Fibroblast of lung (primary cell): ENCODE measurements at places on chromosomes 7 and 10.
A peak's percentile ranks its signal among the peaks of the same experiment; 100 is the strongest.

GRCh38 chr7:157612664-157613561 lies 276.1 kb downstream of the DNAJB6 start:
- no peak for DNase-seq

GRCh38 chr10:101018600-101019439 lies 12.1 kb downstream of the PDZD7 start:
- peak; percentile 75 for DNase-seq

GRCh38 chr10:58971796-58972491 lies 204.5 kb upstream of the PHYHIPL start:
- DNase-seq: no peak

GRCh38 chr7:115289971-115290370 lies 368.1 kb downstream of the MDFIC start:
- DNase-seq: peak; percentile 66

DNA sequence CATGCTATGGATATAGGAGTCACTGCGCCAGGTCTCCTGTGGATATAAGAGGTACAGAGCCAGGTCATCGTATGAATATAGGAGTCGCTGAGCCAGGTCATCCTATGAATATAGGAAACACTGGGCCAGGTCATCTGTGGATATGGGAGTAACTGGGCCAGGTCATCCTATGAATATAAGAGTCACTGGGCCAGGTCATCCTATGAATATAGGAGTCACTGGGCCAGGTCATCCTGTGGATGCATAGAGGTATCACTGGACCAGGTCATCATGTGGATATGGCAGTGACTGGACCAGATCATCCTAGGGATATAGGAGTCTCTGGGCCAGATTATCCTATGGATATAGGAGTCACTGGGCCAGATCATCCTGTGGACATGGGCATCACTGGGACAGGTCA lies 181.7 kb downstream of the DNAH11 start:
- DNase-seq: no peak

GRCh38 chr10:33674986-33675599 lies 340.6 kb upstream of the NRP1 start:
- no peak for DNase-seq

DNA sequence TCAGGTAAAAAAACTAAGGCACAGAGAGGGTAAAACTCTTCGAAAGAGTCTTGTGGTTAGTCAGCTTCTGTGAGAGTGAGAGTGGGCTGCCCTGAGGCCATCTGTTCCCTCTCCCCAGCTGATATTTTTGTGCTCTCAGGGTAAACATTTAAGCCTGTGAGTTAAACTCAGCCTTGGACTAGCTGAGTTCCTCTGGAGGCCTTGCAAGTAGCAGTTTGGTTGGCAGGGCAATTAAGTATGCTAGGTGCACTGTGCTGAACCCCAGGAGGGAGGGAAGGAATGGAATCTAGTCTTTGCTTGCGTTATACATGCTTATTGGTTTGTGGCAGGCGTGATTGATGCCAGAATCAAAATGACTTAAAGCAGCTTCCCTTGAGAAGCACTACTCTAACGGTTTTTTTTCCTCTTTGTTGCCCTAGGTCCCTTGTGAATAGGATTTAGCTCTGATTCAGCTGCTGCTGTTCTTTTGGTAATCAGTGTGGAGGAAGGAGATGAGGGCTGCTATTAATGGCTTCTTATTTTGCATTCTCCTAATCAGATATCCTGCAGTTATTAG lies 140.2 kb downstream of the AUTS2 start:
- peak; percentile 74 for DNase-seq

DNA sequence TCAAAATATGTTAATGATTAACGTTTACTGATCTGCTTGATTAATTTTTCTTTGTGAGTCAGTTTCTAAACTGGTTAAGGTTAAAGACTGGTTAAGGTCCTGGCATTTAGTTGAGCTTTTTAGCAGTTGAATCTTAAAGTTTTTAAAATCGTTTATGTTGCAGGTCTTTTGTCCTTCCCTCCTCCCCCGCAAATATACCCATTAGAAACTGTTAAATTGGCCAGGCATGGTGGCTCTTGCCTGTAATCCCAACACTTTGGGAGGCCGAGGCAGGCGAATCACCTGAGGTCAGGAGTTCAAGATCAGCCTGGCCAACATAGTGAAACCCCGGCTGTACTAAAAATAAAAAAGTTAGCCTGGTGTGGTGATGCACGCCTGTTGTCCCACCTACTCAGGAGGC lies 100.9 kb downstream of the PODXL start:
- no peak for DNase-seq

DNA sequence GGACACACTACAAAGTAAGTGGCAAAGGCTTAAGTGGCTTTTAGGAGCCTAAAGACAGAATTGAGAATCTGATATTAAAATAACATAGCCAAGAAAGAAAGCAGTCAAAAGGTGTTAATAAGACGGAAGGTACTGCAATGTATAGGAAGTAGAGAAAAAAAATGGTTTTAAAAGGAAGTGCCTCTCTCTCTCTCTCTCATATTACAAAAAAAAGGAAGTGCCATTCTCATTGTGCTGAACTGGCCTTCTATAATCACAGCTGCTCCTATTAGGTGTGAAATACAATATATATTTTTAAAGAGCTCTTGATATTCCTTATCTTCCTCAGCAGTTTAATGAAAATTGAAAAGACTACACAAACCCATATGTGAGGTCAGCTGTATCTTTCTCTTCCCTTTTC lies 199.4 kb upstream of the NPVF start:
- no peak for DNase-seq

GRCh38 chr10:92965314-92965713 lies 95.3 kb upstream of the CYP26C1 start:
- DNase-seq: peak; percentile 51

- DNase-seq: no peak
Measured at GRCh38 chr7:92557808-92558362, 29.3 kb downstream of the RBM48 start.

DNA sequence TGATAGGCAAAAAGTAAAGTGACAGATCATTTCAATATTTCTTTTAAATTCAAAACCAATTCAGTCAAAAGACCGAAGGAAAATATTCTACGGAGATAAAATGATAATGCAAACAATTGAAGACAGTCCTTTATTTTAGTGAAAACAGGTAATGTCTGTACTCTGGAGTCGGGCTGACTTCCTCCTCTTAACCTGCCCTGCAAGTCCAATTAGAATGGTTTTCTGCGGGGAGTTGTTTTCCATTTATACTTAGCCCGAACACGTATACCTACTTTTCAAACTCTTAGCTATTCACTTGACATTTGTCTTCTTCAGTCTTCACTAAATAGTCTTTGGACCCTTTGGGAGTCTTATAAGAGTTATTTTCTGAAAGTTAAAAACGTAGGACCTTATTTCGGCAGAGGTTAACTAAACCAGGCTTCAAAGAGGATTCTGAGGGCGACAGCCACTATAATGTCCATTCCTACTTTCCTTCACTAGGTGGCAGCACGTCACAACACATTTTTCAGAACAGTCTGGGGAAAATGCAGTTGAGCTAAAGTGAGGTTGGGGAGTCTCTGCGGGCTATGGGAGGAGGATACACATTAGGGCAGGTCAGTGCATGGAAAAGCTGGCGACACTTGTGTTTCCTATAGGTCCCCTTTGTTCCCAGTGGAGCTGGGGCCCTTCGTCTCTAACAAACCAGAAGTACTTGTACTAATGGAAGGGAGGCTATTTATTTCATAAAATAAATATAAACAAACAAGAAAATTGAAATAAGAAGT lies 472.0 kb downstream of the KCNMA1 start:
- peak; percentile 55 for DNase-seq

DNA sequence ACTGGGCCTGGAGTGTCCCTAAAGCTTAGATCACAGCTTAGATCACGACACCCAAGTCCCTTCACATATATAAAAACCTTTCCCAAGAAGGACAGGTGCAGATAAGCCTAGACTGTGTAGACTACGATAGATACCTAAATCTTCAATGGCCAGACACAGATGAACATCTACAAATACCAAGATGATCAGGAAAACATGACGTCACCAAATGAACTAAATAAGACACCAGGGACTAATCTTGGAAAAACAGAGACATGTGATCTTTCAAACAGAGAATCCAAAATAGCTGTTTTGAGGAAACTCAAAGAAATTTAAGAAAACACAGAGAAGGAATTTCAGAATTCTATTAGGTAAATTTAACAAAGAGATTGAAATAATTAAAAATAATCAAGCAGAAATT lies 1082.6 kb upstream of the PHF14 start:
- no peak for DNase-seq

DNA sequence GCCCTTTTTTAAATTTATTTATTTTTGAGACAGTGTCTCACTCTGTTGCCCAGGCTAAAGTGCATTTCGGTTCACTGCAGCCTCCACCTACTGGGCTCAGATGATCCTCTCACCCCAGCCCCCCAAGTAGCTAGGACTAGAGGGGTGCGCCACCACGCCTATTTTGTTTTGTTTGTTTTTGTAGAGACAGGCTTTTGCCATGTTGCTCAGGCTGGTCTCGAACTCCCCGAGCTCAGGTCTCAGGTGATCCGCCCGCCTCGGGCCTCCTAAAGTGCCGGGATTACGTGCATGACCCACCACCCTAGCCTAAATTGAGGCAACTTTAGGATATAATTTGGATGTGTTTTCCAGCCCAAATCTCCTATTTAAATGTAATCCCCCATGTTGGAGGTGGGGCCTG lies 805 bp downstream of the ZNF736 start:
- DNase-seq: no peak

DNA sequence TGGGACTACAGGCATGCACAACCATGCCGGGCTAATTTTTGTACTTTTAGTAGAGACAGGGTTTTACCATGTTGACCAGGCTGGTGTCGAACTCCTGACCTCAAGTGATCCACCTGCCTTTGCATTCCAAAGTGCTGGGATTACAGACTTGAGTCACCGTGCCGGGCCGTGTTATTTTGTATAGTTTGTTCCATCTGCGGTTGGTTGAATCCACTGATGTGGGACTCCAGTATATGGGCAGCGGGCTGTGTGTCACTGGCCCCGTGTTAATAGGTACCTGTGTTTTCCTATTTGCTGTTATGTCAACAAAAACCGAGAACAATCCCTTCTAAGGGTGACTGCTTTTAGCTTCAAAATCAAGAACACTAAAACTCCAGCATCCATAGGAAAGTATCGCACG lies 297.6 kb upstream of the PITRM1 start:
- no peak for DNase-seq

DNA sequence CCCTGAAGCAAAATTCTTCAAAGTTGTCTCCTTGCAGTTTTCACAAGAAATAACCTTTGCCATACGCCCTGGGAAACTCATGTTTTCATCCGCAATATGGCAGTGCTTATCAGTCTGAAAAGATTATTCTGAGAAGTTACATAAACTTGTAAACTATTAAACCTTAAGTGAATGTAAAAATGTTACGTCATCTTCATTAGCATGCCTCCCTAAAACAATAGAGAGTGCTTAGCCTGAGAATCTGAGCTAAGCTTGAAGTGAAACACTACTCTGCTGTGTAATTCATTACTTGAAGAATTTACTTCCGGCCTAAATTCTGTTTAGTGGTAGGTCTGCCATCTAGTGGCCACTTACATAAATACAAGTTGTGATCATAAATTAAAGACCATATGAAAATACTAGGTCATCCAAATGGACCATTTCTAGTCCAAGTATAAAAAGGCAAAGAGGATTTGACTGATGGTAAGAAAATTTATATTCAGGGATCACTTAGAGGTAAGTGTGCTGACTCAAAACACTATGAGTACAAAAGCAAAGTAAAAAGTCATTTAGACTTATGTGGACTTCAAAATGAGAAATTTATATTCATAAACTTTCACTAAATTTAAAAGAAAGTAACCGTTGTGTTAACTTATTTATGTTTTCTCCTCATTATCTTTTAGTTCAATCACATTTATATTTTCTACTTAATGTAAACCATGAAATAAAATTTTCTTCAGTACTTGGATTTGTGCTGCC lies 745.1 kb upstream of the LRRTM3 start:
- peak; percentile 44 for DNase-seq

GRCh38 chr10:22017283-22018020 lies 13.9 kb upstream of the DNAJC1 start:
- DNase-seq: no peak

- no peak for DNase-seq
Measured at GRCh38 chr10:77713521-77714280, 76.1 kb upstream of the KCNMA1 start.

DNA sequence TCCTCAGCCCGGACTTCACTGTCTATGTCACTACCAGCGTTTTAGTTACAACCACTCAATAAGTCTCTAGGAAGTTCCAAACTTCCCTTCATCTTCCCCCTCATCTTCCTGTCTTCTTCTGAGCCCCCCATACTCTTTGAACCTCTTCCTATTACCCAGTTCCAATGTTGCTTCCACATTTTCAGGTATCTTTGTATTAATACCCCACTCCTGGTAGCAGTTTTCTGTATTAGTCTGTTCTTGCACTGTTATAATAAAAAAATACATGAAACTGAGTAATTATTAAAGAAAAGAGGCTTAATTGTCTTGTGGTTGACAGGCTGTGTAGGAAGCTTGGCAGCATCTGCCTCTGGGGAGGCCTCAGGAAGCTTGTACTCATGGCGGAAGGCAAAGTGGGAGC lies 218.6 kb downstream of the BICC1 start:
- no peak for DNase-seq

DNA sequence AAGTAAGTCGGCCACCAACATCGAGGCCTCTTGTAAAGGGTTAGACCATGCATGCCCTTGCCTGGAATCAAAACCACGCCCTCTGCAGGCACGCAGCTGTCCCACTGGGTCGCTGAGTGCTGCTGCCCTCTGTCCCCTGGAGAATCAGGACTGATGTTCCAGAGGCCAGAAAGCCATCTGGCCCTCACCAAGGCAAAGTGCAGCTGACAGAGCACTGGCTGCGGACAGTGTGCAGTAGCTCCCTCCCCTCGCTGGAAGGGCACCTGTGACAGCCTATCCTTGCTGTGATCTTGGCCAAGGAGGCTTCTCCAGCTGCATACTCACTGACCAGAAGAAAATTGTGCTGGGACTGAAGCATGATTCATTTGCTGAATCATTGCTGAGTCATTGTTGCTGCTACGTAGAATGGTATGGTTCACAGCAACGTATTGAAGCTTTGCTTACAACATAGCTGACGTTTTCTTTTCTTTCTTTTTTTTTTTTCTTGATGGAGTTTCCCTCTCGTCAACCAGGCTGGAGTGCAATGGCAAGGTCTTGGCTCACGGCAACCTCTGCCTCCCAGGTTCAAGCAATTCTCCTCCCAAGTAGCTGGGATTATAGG lies 30.4 kb downstream of the DDC start:
- peak; percentile 99 for DNase-seq

- peak; percentile 18 for DNase-seq
Measured at GRCh38 chr7:106070201-106070551, 41.9 kb downstream of the SYPL1 start.

GRCh38 chr7:131203291-131203976 lies 124.2 kb upstream of the MKLN1 start:
- no peak for DNase-seq

GRCh38 chr10:927131-927530 lies 4.4 kb downstream of the LARP4B start:
- no peak for DNase-seq
